ENCODE measurements at places on chromosomes 1 and 21. TPM values are rescaled to one million over a fixed set of nuclear protein-coding genes. Genes with fewer than 3 reads are reported as not detected.

TNFRSF18 gene
- not detected for total RNA-seq

CD5L gene
- total RNA-seq: not detected

CD53 gene
- 0.29 TPM for total RNA-seq

GRCh38 chr1:105210747-105211146, 1461.0 kb downstream of the AMY1C start:
- H3K27ac ChIP-seq: no peak overlapping the region
- H3K4me1 ChIP-seq: no peaks in the 10 kb centered on the region
- no peaks in the 10 kb centered on the region for H3K36me3 ChIP-seq
- H3K4me3 ChIP-seq: no peak overlapping the region

GRCh38 chr1:240093120-240093961, 1.7 kb downstream of the FMN2 start:
- H3K4me1 ChIP-seq: peaks cover 23% of the 10 kb centered on the region
- DNase-seq: peak; percentile 87
- peaks cover 5% of the 10 kb centered on the region for H3K27me3 ChIP-seq
- no peaks in the 10 kb centered on the region for H3K36me3 ChIP-seq

GRCh38 chr1:82401116-82401515, 600.4 kb downstream of the ADGRL2 start:
- no peaks in the 10 kb centered on the region for H3K27me3 ChIP-seq
- H3K4me1 ChIP-seq: no peaks in the 10 kb centered on the region
- H3K36me3 ChIP-seq: no peaks in the 10 kb centered on the region
- H3K4me3 ChIP-seq: no peak overlapping the region

- H3K4me1 ChIP-seq: peaks cover 8% of the 10 kb centered on the region
- no peak overlapping the region for H3K27ac ChIP-seq
These were observed 14.2 kb upstream of the PLEKHA6 start for GRCh38 chr1:204373911-204374310.

DNA sequence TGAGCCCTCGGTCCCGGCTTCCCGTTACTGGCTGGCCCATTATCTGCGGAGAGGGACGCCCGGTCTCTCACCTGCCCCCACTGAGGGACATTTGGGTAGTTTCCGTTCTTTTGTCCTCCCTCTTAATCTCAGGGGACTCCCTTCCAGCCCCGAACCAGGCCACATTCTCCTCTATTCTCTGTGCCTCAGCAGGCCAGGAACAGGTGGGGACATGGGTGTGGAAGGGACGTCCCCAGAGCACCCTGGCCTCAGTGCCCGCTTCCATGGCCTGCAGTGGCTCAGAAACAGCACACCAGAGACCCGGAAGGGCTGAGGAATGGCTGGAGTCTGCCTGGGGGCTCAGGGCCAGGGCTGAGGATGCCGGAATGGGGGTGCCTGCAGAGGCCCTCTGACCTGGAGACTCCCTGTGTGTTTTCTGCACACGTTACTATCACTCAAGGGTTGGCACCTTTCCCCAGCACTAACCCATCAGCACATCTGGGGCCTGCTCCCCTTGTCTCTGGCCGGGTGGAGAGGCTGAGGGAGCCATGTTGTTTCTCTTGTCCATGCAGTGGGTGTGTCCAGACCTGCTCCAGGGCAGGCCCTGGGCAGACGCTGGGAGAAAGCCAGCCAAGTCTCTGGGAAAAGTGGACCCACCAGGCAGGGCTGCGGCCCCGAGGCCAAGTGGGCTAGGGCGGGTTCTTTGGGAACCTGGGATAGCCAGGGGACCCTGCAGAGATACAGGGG, 10.0 kb upstream of the DNMT3L start:
- H3K27ac ChIP-seq: no peak overlapping the region
- no peaks in the 10 kb centered on the region for H3K36me3 ChIP-seq
- H3K4me3 ChIP-seq: no peak overlapping the region
- peak; percentile 48 for DNase-seq

DNA sequence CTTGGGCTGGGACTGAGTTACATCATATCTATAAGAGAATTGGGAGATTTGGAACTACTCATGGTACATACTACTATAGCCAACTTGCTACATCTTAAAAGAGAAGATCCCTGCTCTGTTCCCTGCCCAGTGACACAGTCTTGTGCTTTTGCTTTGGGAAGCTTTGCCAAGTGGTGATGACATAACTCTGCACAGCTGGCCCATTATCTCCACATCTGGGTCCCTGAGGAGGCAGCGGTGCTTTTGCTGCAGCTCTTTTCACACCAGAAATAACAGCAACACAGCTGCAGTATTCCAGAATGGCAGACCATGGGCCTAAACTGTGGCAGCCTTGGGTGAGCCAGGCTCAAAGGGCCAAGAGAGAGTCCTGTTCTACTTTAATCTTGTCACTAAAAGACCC, 296.0 kb downstream of the HHAT start:
- DNase-seq: no peak
- peaks cover 9% of the 10 kb centered on the region for H3K4me1 ChIP-seq
- H3K4me3 ChIP-seq: no peak overlapping the region
- no peaks in the 10 kb centered on the region for H3K36me3 ChIP-seq
- H3K27me3 ChIP-seq: no peaks in the 10 kb centered on the region

GRCh38 chr1:4005431-4005830, 105.4 kb upstream of the C1orf174 start:
- H3K27me3 ChIP-seq: no peaks in the 10 kb centered on the region
- H3K36me3 ChIP-seq: no peaks in the 10 kb centered on the region
- peak; percentile 23 for DNase-seq
- H3K4me1 ChIP-seq: no peaks in the 10 kb centered on the region

- no peaks in the 10 kb centered on the region for H3K27me3 ChIP-seq
- H3K36me3 ChIP-seq: no peaks in the 10 kb centered on the region
- H3K27ac ChIP-seq: no peak overlapping the region
- H3K4me3 ChIP-seq: no peak overlapping the region
- no peak for DNase-seq
These were observed 256.2 kb upstream of the PLXNA2 start for GRCh38 chr1:208500375-208500774.

- no peaks in the 10 kb centered on the region for H3K36me3 ChIP-seq
- peaks cover 11% of the 10 kb centered on the region for H3K4me1 ChIP-seq
- peak; percentile 90 for DNase-seq
- H3K27ac ChIP-seq: no peak overlapping the region
These were observed 1.2 kb downstream of the GPR88 start for GRCh38 chr1:100538913-100539835.

DNA sequence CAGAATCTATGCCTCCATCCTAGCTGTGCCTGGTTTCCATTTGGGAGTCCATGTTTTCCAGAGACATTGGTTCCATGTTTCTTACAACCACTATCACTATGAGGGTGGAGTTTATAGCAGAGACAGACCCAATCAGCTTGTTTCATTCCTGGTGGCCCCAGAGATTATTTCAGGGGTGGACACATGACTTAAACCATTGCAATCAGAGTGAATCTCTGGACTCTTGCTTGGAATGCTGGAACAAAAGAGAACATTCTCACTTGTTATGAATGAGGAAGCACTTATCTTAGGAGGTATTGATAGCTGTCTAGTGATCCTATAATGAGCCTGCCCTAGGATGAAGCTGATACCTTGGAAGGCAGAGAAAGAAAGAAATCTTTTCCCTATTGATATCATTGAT, 250.3 kb downstream of the ATG4C start:
- H3K27me3 ChIP-seq: no peaks in the 10 kb centered on the region
- no peak overlapping the region for H3K4me3 ChIP-seq
- H3K4me1 ChIP-seq: no peaks in the 10 kb centered on the region
- H3K27ac ChIP-seq: no peak overlapping the region

- no peak overlapping the region for H3K27ac ChIP-seq
- no peaks in the 10 kb centered on the region for H3K36me3 ChIP-seq
- DNase-seq: peak; percentile 80
- no peak overlapping the region for H3K4me3 ChIP-seq
These were observed 15.7 kb upstream of the GLIS1 start for GRCh38 chr1:53754484-53755312.

GRCh38 chr1:31441970-31442647, 29.1 kb downstream of the SERINC2 start:
- H3K27me3 ChIP-seq: peaks cover 3% of the 10 kb centered on the region
- no peak overlapping the region for H3K27ac ChIP-seq
- no peak overlapping the region for H3K4me3 ChIP-seq
- no peaks in the 10 kb centered on the region for H3K36me3 ChIP-seq

GRCh38 chr1:164971391-164971790, 385.1 kb downstream of the LMX1A start:
- H3K36me3 ChIP-seq: no peaks in the 10 kb centered on the region
- H3K4me3 ChIP-seq: no peak overlapping the region
- H3K27ac ChIP-seq: no peak overlapping the region
- DNase-seq: no peak
- H3K4me1 ChIP-seq: no peaks in the 10 kb centered on the region
